ENCODE measurements at places on chromosomes 1 and 21.

GRCh38 chr1:11479375-11479979 is 522 bp downstream of the DISP3 start:
- peaks cover 99% of the 10 kb centered on the region for H3K27me3 ChIP-seq
- H3K4me3 ChIP-seq: peak overlapping the region; percentile 53
- no peaks in the 10 kb centered on the region for H3K36me3 ChIP-seq
- DNase-seq: no peak
- H3K4me1 ChIP-seq: peaks cover 19% of the 10 kb centered on the region

GRCh38 chr1:20847611-20848080 is 60.5 kb upstream of the HP1BP3 start:
- H3K27me3 ChIP-seq: no peaks in the 10 kb centered on the region
- no peak overlapping the region for H3K4me3 ChIP-seq
- peaks cover 67% of the 10 kb centered on the region for H3K36me3 ChIP-seq
- no peak overlapping the region for H3K27ac ChIP-seq
- no peak for DNase-seq

DNA sequence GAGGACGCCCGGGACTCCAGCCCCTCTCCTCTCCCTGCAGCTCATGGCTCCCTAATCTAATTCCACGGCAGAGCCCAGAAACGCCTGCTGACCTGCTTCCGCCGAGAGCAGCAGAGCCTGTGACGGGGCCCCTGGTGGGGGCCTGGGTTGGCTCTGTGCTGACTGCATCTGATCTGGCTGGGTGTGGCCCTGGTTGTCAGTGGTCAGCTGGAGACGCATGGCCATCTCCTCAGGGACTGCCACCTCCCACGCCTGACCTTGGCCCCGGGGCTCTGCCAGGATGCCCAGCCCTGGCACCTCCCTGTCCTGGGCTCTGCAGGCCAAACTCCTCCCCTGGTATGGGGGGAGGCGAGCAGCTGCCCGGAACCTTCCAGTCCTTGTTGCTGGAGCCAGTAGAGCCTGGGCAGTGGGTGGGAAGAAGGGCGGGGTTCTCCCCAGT is 1.1 kb upstream of the PLCH2 start:
- no peak overlapping the region for H3K4me3 ChIP-seq

- H3K4me1 ChIP-seq: peaks cover 33% of the 10 kb centered on the region
- H3K27ac ChIP-seq: no peak overlapping the region
- no peak overlapping the region for H3K4me3 ChIP-seq
- DNase-seq: no peak
Measured at GRCh38 chr1:55726994-55727393, 511.8 kb upstream of the USP24 start.

DNA sequence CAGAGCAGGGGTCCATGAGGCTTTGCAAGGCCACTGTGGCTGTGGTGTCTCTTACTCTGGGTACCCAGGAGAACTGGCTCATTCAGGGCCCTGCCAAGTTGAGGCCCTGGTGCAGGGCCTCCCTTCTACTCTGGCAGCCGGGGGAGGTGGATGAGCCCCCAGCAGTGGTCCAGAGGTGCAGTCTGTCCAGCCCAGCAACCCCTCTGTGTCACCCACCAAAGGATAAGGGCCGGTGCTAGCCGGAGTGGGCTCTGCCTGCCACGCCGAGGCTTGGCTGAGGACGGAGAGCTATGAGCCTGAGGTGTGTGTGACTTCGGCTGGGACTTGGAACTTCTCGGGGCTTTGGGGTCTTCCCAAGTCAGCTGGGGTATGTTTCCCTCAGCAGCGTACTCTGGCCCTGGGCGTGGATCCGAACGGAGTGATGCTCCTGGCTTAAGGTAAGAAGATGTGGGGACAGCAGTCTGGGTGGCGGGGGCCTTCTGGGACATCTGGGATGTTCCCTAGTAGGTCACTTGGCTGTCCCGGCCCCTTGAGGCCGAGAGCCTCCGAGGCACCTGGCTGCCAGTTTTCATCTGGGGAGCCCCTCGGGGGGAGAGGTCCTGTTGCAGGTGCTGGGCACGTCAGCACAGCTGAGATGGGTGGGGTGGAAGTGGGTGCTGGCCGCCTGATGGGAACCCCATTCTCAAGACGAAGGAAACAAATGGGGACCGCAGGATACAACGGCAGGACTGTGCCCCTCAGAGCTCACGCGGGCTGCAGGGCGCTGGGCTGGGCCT is 25.9 kb downstream of the RUNX3 start:
- no peaks in the 10 kb centered on the region for H3K4me1 ChIP-seq
- H3K4me3 ChIP-seq: no peak overlapping the region
- DNase-seq: no peak

DNA sequence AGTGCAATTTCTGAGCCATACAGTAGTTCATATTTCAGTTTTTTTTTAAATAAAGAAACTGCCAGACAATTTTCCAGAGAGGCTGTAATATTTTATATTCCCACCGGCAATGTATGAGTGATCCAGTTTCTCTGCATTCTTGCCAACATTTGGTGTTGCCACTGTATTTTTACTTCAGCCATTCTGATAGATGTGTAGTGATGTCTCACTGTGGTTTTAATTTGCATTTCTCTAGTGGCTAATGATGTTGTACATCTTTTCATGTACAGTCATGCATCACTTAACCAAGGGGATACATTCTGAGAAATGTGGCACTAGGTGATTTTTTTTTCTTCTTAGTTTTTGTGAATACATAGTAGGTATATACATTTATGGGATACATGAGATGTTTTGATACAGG is 99.6 kb downstream of the CENPF start:
- no peak overlapping the region for H3K4me3 ChIP-seq
- no peaks in the 10 kb centered on the region for H3K4me1 ChIP-seq
- H3K36me3 ChIP-seq: no peaks in the 10 kb centered on the region
- no peaks in the 10 kb centered on the region for H3K27me3 ChIP-seq
- no peak overlapping the region for H3K27ac ChIP-seq
- no peak for DNase-seq

- H3K27me3 ChIP-seq: peaks cover 59% of the 10 kb centered on the region
- peaks cover 15% of the 10 kb centered on the region for H3K4me1 ChIP-seq
- no peaks in the 10 kb centered on the region for H3K36me3 ChIP-seq
- peak overlapping the region; percentile 48 for H3K4me3 ChIP-seq
- DNase-seq: no peak
- H3K27ac ChIP-seq: no peak overlapping the region
Measured at GRCh38 chr1:165235155-165235776, 121.2 kb downstream of the LMX1A start.

- H3K36me3 ChIP-seq: no peaks in the 10 kb centered on the region
- H3K4me1 ChIP-seq: no peaks in the 10 kb centered on the region
- H3K27me3 ChIP-seq: no peaks in the 10 kb centered on the region
- H3K27ac ChIP-seq: no peak overlapping the region
- DNase-seq: no peak
Measured at GRCh38 chr1:217673387-217673786, 42.2 kb downstream of the SPATA17 start.

DNA sequence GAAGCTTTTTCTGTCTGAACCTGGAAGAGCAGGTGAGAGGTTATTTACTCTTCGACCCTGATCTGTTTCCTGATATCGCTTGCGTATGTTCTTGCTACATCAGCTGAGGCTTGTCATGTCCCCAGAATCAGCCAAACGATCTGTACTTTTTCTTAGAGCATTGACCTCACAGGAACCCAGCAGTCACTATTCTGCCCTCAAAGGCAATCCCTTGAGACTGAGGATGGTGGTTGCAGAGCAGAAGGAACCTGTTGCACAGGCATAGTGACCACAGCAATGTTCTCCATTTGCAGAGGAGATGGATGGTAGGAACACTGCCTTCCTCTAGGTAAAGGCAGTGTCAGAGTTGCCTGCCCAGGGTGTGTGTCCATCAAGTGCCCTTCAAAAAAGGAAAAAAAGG is 11.3 kb upstream of the LACTBL1 start:
- no peak overlapping the region for H3K27ac ChIP-seq
- H3K27me3 ChIP-seq: no peaks in the 10 kb centered on the region
- H3K4me3 ChIP-seq: no peak overlapping the region

DNA sequence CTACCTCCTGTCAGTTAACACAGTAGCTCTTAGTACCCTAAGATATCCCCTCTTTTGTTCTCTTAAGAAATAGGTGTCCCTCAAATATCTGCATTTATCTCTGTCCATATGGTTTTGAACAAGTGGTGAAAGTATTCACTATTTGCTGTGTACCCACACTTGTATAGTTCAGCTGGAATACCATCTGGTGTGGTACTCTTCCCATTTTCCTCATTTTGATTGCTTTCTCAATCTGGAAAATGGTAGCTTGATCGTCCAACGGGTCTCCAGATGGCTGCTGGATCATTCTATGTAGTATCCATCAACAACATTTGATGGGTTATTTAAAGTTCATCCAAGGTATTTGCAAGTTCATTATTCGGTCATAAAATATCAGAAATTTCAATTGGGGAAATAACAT is 100.3 kb upstream of the DPYD start:
- no peak for DNase-seq
- no peaks in the 10 kb centered on the region for H3K4me1 ChIP-seq
- no peak overlapping the region for H3K4me3 ChIP-seq
- H3K36me3 ChIP-seq: no peaks in the 10 kb centered on the region

GRCh38 chr1:247110627-247111258 is 6.6 kb upstream of the ZNF669 start:
- H3K4me1 ChIP-seq: peaks cover 22% of the 10 kb centered on the region
- H3K27ac ChIP-seq: peak overlapping the region; percentile 95
- H3K36me3 ChIP-seq: no peaks in the 10 kb centered on the region
- peak; percentile 83 for DNase-seq
- no peaks in the 10 kb centered on the region for H3K27me3 ChIP-seq

DNA sequence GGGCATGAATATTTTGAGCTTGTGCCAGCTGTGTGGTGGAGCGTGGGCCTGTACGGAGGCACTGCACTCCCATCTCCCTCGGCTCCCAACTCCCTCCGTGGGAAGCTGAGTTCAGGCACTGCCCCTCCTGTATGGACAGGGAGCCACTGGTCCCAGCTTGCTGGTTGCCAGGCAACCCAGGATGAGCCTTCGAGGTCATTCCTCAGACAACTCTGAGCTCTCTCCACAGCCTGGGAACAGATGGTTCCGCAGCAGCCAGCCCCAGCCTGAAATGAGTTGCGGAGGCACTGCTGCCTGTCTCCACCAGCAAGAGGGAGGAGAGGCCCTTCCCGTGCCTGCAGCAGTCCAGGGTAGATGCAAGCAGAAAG is 58.4 kb upstream of the TENT5B start:
- no peak for DNase-seq
- H3K27ac ChIP-seq: no peak overlapping the region
- no peaks in the 10 kb centered on the region for H3K4me1 ChIP-seq
- no peak overlapping the region for H3K4me3 ChIP-seq
- H3K36me3 ChIP-seq: no peaks in the 10 kb centered on the region

All from esophagus muscularis mucosa (tissue), 4 donors.